ENCODE measurements at places on chromosomes 11 and 22. TPM values are rescaled to one million over a fixed set of nuclear protein-coding genes. Genes with fewer than 3 reads are reported as not detected.
A peak's percentile ranks its signal among the peaks of the same experiment; 100 is the strongest.

DNA sequence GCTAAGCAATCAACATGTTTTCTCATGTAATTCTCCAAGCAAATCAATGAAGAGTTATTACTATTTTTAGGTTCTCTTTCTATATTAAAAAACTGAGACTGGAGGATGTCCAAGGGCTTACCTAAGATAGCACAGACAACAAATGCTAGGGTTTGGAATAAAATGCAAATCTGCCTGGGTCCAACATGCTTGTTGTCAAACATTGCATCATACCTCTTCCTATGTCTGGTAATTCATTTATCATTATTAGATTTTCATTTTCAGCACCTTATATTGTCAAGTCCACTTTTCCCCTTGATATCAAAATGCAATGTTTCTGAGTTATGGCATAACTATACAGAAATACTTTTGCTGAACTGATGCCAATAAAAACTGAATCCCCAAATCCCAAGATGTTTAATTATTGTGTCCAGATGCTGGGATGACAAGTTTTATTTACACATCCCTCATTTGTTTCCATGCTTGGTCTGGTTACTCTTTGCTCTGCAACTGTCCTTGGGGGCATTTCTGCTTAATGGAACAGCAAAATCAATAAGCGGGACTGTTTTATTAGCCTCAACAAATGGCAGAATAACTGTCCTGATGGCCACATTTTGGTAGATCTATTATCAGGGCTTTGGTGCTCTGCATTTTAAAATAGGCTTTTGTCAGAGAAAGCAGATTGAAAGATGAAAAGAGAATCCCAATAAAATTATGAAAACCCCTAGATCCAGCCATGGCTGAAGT is 86.0 kb downstream of the C11orf87 start:
- no peak for DNase-seq

GRCh38 chr11:87213444-87213843 is 175.7 kb downstream of the TMEM135 start:
- DNase-seq, result no peak

DNA sequence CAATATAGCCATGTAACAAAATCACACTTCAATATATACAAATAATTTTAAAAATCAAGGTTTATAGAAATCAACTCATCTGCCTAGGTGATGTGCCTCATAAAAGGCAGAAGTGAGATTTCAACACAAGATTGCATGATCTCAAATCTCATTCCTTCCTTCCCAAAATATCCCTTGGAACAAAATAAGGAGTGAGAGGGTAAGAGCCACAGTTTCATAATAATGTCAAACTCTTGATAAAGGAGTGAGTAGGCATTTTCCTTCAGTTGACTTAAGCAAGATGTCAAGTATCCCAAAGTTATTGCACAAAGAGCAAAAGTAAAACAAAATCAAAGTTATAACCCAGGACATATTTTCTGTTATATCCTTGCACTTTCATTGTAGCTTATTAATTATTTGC is 81.3 kb downstream of the C22orf31 start:
- DNase-seq, result no peak

DNA sequence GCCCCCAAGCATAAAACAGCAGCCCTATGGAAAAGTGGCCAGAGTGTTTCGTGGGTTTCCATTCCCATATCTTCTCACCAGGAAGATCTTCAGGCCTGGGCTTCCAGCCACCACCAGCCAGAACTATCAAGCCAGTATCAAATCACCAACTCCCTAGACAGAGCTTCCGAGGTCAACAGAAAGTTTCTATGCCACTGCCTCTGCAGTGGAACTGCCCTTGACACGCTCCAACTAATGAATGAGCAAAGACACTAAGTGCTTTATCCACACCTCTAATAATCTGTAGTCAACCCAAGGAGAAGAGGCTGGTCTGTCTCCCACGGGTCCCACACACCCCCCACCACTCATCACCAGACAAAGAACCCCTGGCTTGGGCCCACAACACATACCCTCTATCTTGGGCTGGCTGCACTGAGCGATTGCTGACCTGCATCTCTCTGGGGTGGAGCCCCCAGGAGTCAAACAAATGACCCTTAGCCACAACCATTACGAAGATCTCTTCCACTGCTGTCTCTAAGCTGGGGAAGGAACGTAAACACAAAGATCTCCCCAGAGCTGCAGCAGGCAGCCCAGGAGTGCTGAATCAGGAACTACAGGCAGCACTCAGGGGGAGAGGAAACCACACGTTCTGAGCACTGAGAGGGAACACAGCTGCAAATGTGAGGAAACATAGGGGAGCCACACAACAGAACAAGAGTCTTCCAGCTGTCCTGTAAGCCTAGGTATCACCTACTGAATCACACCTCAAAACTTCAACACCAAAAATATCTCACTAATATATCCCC is 9.7 kb downstream of the OR5AN1 start:
- no peak for DNase-seq

DNA sequence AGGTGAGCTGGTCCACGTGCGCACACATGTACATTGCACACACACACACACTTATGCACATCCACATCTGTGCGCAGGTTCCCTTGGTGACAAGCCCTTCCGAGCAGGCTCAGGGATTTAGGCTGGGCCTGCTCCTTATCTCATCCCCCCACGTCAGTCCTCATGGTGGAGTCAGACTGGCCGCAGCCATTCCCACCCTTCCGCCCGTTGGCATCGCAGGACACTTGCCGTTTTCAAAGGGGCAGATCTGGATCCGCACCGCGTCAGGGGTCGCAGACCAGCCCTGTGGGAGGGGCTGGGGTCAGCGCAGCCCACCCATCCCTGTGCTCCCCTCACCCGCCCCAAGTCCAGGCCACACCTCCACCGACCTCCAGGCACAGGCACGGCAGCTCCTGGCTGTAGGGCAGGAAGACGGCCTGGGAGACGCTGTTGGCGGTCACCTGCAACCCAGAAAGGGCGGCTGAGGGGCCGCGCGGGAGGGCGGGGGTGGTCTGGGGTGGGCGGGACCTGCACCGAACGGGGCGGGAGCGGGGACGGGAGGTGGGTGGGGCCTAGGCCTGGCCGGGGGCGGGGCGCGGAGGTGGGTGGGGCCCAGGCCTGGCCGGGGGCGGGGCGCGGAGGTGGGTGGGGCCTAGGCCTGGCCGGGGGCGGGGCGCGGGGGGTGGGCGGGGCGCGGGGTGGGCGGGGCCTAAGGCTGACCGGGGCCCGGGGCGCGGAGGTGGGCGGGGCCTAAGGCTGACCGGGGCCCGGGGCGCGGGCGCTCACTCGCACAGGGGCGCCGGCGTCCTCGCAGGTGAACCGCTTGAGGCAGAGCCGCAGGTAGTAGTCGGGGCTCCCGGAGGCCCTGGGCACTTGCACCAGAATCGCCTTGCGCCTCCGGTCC is 13.3 kb downstream of the IL17REL start:
- peak; percentile 37 for DNase-seq

DNA sequence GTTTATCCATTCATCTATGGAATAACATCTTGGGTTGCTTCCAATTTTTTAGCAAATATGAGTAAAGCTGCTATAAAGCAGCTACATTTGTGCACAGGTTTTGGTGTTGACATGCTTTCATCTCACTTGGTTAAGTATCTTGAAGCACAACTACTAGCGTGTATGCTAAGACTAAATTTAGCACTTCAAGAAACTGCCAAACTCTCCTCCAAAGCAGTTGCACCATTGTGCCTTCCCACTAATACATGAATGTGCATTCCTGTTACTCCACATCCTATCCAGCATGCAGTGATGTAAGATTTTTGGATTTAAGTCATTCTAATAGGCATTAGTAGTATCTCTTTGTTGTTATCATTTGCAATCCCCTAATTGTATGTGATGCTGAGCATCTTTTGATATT is 230.7 kb downstream of the KCNA4 start:
- DNase-seq, result no peak

- DNase-seq, result no peak
Measured at GRCh38 chr11:57240007-57240406, 3.0 kb upstream of the APLNR start.

TH gene
- not detected for total RNA-seq

ARHGEF17 gene
- 32.0 TPM for total RNA-seq

SERPING1 gene
- 81.8 TPM for total RNA-seq

DNA sequence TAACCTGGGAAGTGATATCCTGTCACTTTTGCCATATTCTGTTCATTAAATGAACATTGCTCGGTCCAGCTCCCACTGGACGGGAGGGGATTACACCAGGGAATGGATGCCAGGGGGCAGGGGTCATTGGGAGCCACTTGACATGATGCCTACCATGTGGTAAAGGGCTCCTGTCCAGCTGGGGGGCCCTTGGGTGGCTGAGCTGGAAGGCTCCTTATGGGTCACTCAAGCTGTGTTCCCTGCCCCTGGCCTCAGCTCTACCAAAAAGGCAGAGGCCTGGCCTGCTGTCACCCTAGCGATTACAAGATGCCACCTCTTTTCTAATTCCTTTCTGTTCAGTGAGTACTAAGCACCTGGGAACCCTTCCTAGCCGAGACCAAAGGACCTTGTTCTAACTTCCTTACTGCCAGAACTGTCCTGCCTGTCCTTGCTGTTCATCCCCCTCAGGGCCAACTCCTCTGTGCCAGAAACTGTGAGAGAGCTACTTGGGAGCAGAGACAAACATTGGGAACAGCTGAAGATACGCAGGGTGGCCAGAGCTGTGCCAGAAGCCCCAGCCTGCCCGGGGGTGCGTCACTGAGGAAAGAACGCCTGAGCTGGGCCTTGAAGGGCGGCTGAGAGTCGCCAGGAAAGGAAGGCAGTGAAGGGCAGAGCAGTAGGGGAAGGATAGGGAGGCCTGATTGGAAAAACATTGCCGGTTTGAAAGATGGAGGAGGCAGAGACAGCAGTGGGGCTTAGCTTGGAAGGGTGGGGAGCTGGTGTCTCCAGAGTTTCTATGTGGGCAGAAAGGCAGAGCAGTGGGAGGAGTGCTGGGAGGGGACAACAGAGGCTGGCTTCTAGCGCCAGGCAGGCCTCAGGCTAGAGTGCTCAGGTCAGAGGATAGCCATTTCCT is 12.7 kb upstream of the UVRAG start:
- no peak for DNase-seq

DNA sequence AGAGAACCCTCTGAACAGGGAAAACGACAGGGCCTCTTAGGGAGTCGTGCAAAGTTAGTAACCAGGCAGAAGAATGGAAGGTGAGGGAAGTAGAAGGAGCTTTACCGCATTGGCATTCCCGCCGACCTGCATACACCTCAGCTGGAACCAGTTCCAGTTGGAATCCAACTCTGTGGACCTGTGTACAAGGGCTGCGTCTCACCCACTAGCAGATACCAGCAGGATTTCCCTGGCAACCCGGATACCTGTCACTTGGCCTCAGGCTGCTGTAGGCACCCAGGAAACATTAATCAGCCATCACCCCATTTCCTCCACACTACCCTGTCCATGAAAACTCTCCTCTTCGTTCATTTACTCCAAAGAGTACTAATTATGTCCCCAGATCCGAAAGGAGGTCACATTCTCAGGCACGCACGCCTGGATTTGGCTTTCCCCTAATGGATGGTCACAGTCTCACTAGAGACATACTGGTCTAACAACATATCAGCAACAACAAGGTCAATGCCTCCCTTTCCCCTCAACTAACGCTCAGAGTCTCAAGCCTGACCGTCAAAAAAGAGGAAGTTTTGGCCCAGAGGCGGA is 842 bp downstream of the ARFGAP2 start:
- DNase-seq, result no peak

DNA sequence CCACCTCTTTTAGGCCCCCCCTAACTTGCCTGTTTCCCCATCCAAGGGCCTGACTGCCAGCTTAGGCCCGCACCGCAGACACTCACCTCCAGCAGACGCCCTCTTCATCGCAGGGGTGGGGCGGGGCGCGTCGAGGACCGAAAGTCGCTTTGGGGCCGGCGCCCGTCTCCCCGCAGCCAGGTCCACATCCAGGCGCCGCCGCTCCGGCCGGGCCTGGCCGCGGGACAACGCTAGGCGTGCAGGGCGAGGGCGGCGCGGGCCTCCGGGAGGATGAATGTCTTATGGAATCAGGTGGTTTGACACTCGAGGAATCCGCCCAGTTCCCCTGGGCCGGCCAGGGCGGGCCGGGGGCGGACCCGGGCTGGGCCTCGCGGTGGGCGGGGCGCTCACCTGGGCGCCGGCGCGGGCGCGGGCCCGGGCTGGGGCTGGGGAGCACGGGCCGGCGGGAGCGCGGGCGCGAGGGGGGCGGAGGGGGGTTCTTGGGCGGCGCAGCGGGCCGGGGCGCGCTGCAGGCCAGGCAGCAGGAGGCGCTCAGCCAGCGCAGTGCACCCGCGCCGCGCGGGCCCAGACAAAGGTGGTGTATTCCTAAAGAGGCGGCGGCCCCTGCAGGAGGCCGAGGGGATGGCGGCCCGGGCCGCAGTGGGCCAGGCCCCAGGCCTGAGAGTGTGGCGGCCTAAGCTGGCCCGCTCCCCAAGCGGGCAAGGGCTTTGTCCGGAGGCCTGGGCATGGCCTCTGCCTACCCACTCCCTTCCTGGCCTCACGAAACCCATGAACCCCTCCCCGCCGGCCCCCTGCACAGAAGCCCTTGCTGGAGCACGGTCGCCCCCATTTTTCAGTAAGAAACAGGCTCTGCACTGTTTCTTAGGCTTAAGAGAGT is 177.6 kb downstream of the IGLL1 start:
- peak; percentile 80 for DNase-seq

- DNase-seq, result peak; percentile 50
Measured at GRCh38 chr11:33329705-33330329, 72.6 kb downstream of the HIPK3 start.

DNA sequence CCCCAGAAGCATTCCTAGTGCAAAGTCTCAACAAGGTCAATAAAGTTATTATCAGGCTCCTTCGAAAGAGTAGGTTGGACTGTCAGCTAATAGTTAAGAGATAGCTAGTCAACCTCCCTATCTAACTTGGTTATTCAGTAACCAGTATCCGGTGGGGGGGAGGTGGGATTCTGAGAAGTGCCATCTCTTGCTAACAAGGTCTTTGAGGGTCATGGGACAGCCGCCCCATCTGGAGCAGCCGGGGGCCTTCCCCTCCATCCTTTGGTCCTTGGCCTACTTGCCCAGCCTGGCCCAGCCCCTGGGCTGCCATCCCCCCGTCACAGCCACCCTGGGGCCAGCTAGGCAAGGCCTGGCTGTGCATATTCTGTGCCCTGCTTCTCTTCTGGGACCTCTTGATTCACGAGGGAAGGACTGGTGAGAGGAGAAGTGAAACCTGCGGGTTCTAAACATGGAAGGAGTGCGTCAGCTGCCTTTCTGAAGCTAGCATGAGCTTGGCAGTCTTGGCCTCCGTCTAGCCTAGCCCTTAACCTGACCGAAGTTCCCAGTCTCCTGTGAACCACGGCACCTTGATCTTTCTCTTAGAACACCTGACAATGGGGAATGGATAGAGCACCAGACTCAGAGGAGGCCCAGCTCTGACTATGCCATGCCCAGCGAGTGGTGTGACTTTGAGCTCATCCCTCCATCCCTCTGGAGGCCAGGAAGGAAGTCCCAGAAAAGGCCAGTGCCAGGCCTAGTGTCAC is 9.3 kb downstream of the SLC37A2 start:
- peak; percentile 58 for DNase-seq
